NAMALWA (cell line): ENCODE measurements at places on chromosomes 2 and 18.

- no peak for DNase-seq
Measured at GRCh38 chr2:186639939-186640338, 50.1 kb downstream of the ITGAV start.

- no peak for DNase-seq
Measured at GRCh38 chr18:75214766-75215510, 4.3 kb downstream of the TSHZ1 start.

GRCh38 chr18:26978812-26979341 is 113.4 kb upstream of the AQP4 start:
- DNase-seq = peak; percentile 90

DNA sequence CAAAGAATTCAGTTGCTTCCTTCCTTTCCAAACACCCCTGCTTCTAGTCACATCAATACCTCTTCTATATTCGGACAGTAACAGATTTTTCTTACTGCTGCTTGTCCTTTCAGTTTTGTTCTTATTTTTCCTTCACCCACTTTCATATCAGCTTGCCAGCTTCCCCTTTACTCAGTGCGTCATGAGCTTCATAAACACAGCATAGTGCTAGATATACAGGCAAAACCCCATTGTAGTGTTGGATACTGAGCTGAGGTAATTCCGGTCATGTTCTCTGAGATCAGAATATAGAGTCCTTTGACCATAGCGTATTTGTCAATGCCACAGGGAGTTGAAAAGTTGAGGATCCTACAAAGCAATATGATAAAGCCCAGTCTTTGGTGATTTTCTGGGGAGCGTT is 2.4 kb downstream of the FARP2 start:
- DNase-seq = peak; percentile 76

DNA sequence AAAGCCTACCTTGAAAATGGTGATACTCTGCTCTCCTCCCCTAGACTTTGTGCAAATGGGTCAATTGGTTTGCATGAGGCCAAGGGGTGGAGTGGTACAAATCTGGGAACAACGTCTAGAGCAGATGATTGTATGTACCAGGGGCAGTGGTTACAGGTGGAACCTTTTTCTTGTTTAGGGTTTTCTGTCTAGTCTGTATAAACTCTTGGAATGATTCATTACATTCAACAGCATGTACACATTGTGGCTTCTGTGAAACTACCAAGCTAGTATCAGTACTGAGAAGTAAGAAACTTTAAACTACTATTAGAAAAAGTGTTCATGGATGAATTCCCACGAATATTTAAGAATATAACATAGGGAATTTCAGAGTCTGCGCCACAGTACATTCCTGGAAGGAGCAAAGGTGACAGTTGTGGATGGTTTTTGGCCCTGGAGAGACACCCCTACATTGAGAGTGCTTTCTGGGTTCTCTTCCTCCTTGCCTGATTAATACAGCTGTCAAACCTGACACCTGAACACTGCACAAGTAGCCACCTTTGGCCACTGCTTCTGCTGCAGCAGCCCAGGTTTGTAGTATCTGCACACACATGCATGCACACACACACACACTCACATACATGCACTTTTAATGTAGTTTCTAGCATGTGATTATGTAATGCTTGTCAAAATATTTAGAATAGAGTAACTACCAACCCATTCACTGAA is 30.0 kb downstream of the CFAP221 start:
- no peak for DNase-seq

- DNase-seq = no peak
Measured at GRCh38 chr2:120318626-120319025, 27.3 kb upstream of the INHBB start.

DNA sequence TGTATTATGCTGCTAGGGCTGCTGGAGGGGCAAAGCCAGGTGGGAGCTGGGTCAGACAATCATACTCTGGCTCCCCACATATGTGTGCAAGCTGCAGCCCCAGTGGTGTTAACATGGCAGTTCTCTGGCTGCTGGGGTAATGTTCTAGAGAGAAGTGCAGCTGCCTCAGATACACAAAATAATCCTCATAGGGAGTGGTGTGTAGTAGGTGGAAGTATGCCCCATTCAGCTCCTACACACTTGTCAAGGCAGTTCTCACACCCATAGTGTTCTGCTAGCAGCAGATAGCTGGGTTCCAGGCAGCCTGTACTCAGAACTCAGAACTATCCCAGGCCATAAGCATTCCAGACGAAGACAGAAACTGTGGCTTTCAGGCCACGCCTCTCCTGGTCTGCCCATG is 87.9 kb upstream of the NT5C1B start:
- no peak for DNase-seq

DNA sequence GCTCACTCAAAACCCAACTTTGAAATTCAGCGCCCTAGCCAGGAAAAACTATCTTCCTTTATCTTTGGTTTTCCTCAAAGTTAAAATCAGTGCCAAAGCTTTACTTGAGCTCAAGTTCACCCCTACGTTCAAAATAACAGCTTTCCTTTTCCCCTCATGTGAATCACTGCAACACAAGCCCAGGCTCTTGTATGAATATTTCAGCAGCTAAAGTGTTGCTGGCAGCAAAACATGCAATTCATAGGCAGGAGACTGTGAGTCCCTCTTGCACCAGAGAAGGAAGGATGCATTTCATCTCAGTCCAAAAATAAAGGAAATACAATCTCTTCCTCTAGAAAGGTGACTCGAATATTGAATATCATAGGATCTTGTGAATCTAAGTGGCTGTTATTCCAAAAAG is 461.3 kb upstream of the SOX11 start:
- no peak for DNase-seq

DNA sequence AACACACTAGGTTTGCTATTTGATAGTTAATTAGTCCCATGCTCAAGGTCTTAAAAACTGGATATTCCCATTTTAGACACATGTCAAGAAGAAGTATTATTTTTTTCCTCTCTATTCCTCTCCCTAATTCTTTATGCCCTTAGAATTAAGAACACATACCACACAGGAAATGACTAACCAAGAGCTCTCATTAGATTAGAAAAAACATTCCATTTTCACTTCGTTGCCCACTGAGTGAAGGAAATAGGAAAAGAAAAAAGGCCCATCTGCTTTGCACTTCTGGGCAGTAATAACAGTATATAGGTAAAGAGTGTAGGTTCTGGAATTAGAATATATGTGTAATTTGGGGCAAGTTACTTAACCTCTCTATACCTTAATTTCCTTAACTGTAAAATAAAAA is 26.9 kb downstream of the ACADL start:
- no peak for DNase-seq

GRCh38 chr2:197539734-197540133 is 23.9 kb downstream of the MOB4 start:
- no peak for DNase-seq

GRCh38 chr2:240579071-240579762 is 7.3 kb upstream of the CAPN10 start:
- DNase-seq = no peak
